ENCODE measurements at places on chromosomes 1 and 21. TPM values are rescaled to one million over a fixed set of nuclear protein-coding genes. Genes with fewer than 3 reads are reported as not detected.

GRCh38 chr1:223611936-223612335 lies 53.6 kb downstream of the CAPN8 start:
- DNase-seq: no peak
- H3K4me3 ChIP-seq: no peak overlapping the region
- no peaks in the 10 kb centered on the region for H3K4me1 ChIP-seq
- no peak overlapping the region for H3K27ac ChIP-seq
- no peaks in the 10 kb centered on the region for H3K27me3 ChIP-seq

The TNNT2 gene
- polyA plus RNA-seq: 37.3 TPM

The MARCKSL1 gene
- 54.8 TPM for polyA plus RNA-seq

The RTCA gene
- polyA plus RNA-seq: 21.4 TPM

The INSRR gene
- 0.22 TPM for polyA plus RNA-seq
